Fibroblast of skin of scalp (primary cell): ENCODE measurements at places on chromosomes 16 and 17.
A peak's percentile ranks its signal among the peaks of the same experiment; 100 is the strongest.

DNA sequence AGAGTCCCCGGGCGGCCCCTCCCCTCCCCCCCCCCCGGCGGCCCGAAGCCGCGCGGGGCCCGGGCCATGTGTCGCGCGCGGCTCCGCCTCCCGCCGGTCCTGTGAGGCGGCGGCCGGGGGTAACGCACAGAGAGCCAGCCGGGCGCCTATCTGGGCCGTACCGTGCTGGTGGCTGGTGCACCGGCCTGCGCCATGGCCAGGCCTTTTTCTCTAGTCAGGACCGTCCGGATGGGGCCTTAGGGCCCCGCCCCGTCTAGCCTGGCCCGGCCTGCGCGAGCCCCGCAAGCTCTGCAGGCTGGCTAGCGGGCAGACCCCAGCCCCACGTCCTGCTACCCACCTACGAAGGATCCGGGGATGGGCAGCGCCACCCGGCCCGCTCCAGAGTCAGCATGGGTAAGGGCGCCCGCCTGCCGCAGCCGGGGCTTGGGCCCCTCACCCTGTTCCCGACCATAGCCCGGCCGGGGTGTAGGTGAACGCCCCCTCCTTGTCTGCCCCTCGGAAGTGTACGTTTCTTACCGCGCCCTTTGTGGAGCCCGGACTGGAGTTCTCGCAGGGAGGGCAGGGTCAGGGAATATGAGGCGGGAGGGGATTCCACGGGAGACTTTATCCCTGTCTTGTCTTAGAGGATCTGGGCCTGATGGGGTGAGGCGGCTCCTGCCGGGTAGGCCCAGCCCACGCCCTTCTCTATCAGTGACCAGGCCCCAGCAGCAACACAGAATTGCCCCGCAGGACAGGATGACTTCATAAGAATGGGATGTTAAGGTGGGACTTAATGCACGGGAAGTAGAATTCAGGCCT, at the start of gene CENPT:
CENPT (minus strand) TSS at position 630 of the 798 bp plus-strand sequence. CDS start 13,834 bp downstream, outside the sequence.
- DNase-seq, result peak; percentile 57

GRCh38 chr16:14036889-14037288, 34.2 kb upstream of the MRTFB start:
- DNase-seq, result no peak

- no peak for DNase-seq
Observed at GRCh38 chr17:11885051-11885450, 112.2 kb downstream of the ZNF18 start.

- DNase-seq, result no peak
Observed at GRCh38 chr17:66296289-66296725, 6.1 kb upstream of the PRKCA start.

DNA sequence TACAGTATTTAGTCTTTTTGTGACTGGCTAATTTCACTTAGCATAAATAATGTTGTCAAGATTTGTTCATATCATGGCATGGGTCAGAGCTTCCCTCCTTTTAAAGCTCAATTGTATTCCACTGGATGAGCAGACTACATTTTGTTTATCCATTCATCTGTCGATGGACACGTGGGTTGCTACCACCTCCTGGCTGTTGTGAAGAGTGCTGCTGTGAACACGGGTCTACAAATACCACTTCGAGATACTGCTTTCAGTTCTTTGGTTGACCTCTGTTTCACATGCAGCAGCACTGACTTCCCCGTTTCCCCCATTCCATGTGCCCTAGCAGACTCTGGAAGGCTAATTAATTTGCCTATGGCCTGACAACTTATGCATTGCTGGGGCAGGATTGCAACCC, 285.4 kb downstream of the SHISA9 start:
- no peak for DNase-seq

DNA sequence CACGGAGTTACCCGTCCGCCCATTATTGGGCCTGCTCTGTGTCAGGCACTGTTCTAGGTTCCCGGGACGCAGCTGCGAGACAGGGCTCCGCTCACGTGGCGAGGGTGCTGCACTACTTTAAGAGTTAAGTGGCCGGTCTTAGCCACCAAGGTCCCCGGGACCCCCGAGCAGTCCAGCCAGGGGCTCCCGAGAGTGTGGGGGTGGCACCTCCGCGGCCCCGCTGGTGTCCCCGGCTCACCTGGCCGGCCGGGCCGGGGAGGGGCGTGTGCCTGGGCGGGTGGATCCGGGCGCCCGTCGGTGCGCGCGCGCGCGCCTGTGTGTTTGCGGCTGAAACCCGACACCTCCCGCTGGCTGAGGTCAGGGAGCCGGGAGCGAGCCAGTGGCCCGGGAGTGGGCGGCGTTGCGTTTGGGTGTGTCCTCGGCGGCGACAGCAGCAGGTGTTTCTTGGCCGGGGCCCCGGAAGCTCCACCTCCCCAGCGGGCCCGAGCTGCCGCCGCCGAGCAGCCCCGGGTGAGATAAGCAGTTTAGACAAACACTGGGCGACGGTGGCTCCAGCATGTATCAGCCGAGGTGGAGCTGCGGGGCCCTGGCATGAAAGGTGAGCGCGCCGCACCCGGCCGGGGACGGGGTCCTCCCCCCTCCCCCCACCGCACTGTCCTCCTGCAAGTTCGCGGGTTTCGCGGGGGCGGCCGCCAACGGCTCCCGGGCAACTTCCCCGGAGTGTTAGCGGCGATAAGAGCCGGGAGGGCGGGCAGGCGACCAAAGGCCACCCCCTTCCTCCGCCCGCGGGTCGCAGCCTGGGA, at the start of gene GSE1:
GSE1 (plus strand) TSS at position 522 of the 803 bp plus-strand sequence; CDS start at position 592, 70 bp downstream.
- DNase-seq, result peak; percentile 75

GRCh38 chr17:4853208-4853671, 20.1 kb downstream of the MINK1 start:
- no peak for DNase-seq

DNA sequence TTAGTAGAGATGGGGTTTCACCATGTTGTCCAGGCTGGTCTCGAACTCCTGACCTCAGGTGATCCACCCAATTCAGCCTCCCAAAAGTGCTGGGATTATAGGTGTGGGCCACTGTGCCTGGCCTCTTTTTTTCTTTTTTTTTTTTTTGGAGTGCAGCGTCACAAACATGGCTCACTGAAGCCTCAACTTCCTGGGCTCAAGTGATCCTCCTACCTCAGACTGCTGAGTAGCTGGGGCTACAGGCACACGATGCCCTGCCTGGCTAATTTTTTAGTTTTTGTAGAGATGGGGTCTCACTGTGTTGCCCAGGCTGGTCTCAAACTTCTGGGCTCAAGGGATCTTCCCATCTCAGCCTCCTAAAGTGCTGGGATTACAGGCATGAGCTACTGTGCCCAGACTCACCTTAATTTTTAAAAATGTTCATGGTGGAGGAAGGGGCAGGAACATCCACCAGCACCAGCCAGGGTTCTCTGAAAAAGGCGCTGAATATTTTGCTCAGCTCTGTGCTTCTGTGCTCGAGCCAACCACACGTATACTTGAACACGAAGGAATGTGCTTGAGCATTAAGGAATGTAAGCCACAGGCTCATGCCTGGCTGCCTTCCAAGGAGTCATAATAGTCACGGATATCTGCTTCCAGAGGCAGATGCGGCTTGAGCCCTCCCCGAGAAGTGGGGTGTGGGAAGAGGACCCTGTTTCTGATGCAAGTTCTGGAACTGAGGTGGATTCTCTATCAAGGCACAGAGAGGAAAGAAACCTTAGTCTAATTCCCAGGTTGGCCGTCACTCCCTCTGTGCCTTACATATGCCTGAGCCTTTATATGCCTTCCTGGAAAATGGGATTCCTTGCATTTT, 65.5 kb upstream of the CREBBP start:
- peak; percentile 99 for DNase-seq

GRCh38 chr16:54447576-54448440, 161.2 kb upstream of the IRX3 start:
- DNase-seq, result peak; percentile 92

- peak; percentile 4 for DNase-seq
Observed at GRCh38 chr16:7967996-7968509, 622.3 kb downstream of the TMEM114 start.

GRCh38 chr16:50273888-50274325, 7.6 kb downstream of the ADCY7 start:
- no peak for DNase-seq

DNA sequence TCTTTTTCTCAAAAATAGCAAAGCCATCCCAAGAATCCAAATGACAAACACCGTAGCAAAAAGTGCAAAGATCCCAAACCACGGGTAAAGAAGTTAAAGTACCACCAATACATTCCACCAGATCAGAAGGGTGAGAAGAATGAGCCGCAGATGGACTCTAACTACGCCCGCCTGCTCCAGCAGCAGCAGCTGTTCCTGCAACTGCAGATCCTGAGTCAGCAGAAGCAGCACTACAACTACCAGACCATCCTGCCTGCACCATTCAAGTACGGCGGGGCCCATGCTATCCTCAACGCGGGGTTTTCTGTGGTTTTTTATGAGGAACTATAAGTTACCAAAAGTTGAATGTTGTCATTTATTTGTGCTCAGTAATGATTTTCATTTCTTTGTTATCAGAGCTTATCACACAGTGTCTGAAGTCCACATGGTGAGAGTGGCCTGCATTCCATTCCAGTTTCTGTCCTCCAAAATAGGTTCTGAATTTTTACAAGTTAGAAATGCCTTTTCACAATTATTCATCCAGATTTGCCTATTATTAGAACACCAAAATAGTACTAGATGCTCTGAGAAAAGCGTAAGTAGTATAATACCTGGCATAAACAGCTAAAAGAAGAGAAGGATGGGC, 169.2 kb downstream of the MRTFB start:
- DNase-seq, result peak; percentile 14

- DNase-seq, result no peak
Observed at GRCh38 chr17:79052131-79052530, 22.5 kb upstream of the ENGASE start.

DNA sequence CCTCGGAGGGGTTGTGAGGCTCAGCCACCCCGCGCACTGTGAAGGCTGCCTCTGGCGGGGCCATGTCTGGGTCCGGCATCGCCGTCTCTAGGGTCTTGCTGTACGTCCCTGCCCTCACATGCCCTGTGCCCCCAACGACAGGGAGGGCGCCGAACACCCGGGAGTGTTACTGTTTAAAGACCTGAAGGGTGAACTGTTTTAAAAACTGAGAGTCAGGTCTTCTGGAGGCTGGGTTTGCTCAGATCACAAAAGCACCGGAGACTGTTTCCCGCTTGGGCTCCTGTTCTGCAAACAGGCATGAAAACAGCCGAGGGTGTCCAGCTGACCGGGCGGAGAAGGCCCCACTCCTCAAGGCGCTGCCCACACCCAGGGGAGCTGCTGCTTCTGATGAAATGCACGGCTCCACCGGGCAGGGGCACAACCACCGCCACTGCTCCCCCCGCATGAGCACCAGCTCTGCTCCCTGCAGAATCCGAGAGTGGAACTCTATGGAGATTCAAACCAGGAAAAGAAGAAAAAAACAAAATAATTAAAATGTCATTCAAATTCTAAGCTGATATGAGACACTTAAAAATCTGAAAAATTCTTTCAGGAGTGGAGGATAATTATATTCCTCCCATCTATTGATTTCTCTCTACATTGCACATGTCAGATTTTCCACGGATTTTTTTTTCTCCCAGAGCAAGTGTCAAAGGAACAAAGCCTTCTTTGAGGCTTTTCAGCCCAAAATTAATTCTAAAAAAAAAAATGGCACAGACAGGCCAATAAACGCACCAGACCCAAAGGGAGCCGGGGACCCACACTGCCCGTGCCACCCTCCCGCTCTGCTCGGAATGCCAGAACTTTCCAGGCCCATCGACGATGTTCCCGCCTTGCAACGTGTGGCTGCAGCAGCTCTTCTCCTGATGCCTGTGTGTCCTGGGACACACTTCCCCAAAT, 74.3 kb downstream of the LMF1 start:
- no peak for DNase-seq

GRCh38 chr16:13436641-13437412, 483.1 kb upstream of the ERCC4 start:
- DNase-seq, result peak; percentile 39

- DNase-seq, result no peak
Observed at GRCh38 chr16:84574191-84574590, 43.7 kb downstream of the COTL1 start.

DNA sequence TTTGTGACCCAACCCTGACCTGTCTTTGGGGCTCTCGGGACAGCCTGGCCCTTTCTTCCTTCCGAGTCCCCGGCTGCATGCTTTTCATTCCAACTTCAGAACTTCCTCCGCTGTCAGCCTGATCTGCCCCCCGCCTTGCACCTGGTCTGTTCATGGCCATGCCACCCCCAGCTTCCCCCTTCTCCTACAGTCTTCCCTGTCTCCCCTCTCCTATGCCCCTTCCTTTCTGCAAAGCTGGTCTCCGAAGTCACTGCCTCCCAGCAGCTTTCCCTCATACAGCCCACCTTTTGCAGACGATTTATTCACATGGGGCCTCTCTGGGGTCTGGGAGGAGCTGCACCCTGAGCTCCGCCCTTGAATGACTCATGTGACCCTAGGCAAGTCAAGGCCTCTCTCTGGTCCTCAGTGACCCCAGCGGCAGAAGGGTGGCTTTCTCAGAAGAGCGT, 47.1 kb upstream of the SDK2 start:
- no peak for DNase-seq

GRCh38 chr16:937723-938122, 33.1 kb downstream of the LMF1 start:
- no peak for DNase-seq

GRCh38 chr17:49076573-49077384, 55.8 kb upstream of the B4GALNT2 start:
- peak; percentile 91 for DNase-seq

- no peak for DNase-seq
Observed at GRCh38 chr16:57388359-57389086, 16.0 kb upstream of the CCL17 start.

GRCh38 chr17:6714315-6714874, 1.2 kb upstream of the SLC13A5 start:
- DNase-seq, result no peak

GRCh38 chr16:30523768-30524574, 2.4 kb downstream of the ZNF768 start:
- DNase-seq, result no peak

DNA sequence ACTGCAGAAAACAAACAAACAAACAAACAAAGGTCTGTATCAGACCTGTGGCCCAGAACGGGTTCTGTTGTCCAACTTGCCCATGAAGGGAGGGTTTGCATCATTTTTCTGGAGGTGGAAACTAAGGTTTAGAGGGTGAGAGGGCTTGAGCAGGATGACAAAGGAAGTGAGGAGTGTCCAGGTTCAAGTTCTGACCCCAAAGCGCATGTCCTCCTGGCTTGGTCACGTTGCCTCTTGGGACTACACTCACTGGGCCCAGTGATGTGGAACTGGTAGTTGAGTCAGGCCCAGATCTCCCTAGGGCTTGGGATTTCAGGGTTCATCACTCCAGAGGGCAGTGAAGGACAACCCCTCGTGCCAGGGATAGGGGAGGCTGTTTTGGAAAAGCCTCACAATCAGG, 1.8 kb downstream of the SREBF1 start:
- no peak for DNase-seq

- no peak for DNase-seq
Observed at GRCh38 chr17:73998653-73999645, 204.5 kb upstream of the RPL38 start.

DNA sequence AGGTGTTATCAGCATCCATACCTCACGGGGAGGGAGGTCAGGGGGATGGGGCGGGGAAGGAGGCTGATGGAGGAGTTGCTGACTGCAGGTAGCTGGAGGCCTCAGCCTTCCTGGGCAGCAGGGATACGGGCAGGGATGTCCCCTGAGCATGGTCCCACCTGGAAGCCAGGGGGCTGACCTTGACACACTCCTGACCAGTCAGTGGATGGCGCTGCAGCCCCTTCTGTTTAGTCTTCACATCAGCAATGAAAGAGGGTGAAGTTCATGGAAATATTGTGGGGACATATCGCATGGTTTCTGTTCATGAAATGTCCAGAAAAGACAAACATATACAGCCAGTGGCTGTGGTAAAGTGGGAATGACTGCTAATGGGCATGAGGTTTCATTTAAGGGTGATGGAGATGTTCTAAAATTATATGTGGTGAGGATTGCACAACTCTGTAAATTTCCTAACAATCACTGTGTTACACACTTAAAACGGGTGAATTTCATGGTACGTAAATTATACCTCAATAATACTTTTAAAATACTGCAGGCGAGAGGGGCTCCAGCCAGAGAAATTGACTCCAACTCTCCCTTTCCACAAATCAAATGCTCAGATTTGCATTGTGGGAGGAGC, 489.6 kb downstream of the CDH13 start:
- peak; percentile 43 for DNase-seq
